ENCODE measurements at places on chromosomes 12 and 14.

GRCh38 chr12:64083285-64084210 is 138.5 kb downstream of the KICS2 start:
- DNase-seq: peak; percentile 96

DNA sequence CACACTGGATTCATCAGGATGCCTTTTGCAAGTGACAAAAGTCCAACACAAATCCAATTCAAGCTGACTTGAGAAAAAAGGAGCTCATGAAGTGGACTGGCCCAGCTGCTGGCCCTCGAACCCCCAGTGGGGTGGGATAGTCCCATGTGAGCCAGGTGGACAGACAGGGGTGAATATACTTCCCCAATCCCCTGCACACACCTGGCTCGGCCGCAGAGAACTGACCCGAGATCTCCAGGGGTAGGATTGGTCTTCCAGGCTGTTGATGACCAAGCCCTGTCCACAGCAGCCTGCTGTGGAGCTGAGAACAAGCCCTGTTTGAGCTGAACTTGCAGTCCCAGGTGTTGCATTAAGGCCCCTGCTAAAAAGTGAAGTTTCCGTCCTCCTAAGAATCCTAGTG is 56.2 kb downstream of the TPCN1 start:
- no peak for DNase-seq

GRCh38 chr12:6927379-6928021 is at the start of gene ATN1:
TSS of gene ATN1 (plus strand) at chr12:6927959. CDS start at chr12:6934002, 6,043 bp downstream.
- DNase-seq: peak; percentile 82

- peak; percentile 14 for DNase-seq
These were observed 223.4 kb upstream of the GARIN2 start for GRCh38 chr14:66965831-66966230.

DNA sequence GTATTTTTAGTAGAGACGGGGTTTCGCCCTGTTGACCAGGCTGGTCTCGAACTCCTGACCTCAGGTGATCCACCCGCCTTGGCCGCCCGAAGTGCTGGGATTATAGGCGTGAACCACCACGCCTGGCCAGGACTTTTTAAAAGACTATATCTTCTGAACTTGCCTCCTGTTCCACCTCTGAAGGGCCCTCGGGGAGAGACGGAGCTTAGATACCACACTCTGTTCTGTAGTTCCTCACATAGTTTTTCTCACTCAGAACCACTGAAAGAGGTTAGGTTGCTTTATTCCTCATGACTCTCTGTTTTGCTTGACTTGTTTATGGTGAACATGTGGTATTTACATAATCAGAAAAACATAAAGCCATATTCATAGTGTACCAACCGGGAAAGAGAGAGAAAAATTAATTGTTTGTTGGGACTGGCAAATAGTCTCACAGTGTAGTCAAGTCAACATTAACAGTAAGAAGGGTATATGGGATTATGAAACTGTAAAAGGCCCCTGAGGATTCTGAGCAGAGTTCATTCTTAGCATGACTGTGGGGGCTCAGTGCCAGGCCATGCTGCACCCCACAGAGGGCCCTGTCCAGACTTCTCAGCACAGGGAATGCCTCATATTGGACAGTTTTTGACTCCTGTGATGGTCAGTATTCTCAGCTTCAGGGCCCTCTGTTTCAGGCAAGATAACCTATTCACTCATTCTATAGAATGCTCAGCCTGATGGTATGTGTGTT is 342.3 kb downstream of the ZFP36L1 start:
- DNase-seq: peak; percentile 47

DNA sequence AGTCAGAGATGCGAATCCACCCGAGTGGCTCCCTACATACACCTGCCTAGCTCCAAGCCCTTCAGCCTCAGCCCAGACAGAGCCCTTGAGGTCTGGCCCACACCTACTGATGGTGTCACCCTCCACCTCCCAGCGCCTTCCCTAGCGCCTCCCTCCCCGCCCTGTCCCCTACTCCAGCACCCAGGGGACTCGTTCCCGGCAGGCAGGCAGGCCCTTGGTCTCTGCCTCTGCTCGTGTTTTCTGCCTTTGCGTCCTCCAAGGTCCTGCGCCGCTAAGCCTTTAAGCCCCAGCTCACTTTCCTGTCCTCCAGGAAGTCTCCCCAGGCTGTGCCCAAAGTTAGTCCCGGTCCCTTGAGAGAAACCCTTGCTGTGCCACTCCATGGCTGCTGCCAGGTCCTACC is 12.7 kb downstream of the INF2 start:
- DNase-seq: no peak

DNA sequence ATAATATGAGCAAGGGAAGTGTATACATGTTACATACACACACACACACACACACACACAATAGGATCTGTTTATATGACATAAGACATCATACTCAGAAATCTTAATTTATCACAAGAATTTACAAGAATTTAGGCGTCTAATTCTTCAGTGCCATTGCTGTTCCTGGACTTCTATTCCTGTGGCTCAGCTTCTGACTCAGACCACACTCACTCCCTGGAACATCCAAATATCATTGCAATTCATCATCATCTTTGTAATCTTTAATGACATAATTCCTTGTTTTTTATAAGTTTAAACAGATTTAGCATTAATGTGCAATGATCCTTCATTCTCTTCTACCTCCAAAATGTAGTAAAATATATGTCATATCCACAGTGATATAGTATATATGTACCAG is 544.2 kb downstream of the FOXG1 start:
- DNase-seq: peak; percentile 79

DNA sequence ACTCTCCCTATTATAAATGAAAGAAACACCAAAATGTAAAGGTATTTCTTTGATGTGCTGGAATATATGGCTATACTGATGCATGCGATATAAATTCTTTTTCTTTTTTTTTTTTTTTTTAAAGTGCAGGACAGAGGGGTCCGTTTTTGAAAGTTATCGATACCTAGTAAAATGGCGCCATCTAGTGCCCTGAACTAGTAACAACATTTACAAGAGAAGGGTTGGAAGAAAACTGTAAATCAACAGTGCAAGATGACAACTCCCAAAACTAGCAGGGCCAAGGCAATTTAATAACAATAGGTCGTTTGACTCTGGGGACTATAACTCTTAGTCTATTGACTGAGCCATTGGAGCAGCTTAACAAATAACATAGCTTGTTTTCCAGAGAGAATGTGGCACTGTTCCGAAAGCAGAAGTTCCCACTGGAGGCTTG is 137.7 kb downstream of the SPTSSA start:
- peak; percentile 64 for DNase-seq

DNA sequence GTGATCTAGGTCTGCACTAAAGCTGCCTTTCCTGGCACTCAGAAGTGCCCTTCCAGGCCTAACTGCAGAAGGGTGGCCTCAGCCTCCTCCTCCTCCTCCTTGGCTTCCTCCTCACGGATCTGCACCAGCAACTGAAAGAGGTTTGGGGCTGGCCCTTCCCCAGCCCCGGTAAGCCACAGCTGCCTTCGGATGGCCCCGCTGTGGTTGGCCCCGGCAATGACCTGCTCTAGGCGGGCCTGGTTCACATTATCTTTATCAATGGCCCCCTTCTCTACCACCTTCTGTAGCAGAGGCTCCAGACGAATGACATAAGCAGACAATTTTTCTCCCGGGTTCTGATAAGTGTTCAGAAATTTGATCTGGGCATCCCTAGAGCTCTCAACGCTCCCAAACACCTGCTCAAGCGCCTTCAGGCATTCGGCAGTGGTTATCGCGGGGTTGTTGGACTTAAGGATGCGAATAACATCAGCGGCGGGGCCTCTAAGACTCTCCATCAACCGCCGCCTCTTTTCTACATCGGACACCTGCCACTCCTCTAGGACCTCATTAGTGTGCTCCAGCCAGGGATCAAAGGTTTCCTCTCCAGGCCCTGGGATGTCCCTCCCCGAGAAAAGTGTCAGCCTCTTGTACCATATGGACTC is 1.5 kb downstream of the PNMA1 start:
- peak; percentile 38 for DNase-seq

DNA sequence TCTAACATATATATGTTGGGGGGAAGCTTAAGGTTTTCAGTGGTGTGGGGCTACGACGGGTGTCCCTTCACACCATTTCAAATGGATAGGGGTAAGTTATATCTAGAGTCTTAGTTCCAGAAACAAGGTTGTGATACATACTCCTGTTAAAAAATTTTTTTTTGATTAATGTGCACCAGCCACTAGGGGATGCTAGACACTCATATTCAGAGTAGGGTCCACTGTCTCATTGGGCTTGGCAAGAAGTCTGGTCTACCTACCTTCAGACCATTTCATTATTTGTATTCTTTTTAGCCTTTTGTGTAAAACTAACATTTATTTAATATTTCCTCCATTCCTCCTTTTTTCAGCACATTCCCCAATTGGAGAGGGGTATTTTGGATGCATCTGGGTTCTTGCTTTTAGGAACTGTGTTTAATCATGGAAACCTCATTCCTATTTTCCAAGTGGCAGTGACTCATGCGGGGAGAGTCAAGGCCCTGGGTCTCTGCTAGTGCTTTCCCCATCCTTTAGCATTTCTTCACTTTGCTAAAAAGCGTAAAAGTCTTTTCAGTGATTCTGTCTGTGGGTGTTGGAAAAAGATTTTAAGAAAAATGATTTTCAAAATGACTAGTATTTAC is 33.4 kb downstream of the ANO4 start:
- peak; percentile 65 for DNase-seq

- DNase-seq: peak; percentile 98
These were observed at the start of gene KMT2D for GRCh38 chr12:49060237-49061156. TSS of gene KMT2D (minus strand) at chr12:49060794. CDS start at chr12:49055324, 5,470 bp downstream.

DNA sequence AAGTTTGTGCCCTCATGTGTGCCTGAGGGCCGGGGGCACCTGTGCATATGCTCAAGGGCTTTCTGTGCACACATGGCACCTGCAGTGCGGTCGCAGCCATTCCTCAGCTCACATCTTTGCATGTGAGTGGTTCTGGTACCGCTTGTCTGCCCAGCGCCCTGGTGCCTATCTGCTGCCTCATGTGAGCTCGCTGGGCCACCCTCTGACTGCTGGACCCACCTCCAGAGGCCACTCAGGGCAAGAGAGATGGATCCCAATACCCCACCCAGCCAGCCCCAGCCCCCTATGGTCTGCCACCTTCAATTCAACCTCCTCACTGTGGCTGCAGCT is 5.4 kb upstream of the AMN start:
- DNase-seq: no peak

DNA sequence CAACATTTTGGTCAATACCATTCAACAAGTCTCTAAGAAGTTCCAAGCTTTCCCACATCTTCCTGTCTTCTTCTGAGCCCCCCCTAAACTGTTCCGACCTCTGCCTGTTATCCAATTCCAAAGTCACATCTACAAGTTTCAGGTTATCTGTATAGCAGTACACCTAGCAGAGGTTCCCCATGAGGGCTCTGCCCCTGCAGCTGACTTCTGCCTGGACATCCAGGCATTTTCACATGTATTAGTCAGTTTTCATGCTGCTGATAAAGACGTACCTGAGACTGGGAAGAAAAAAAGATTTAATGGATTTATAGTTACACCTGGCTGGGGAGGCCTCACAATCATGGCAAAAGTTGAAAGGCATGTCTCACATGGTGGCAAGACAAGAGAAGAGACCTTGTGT is 10.2 kb upstream of the PLA2G1B start:
- DNase-seq: no peak

GRCh38 chr12:57146092-57146491 is 1.3 kb downstream of the LRP1-AS start:
- peak; percentile 57 for DNase-seq

GRCh38 chr12:47941871-47942613 is 21.4 kb upstream of the TMEM106C start:
- peak; percentile 11 for DNase-seq

DNA sequence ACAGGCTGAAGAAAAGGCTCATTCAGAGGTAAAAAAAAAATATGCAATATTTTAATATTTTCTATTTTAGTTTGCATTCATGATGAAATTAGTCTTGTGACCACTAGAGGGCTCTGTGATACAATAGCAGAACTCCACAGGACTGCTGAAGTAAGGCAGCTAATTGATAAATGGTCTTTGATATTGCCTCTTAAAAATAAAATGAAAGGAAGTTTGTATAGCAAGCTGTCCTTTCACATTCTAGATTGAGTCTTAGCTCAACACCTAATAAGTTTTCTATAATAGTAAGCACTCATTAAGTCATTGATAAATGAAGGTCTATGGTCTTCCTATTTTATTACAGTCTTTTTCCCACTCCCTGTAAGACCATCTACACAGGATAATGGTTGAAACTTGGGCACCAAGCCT is 315.7 kb downstream of the NAV3 start:
- DNase-seq: peak; percentile 77

DNA sequence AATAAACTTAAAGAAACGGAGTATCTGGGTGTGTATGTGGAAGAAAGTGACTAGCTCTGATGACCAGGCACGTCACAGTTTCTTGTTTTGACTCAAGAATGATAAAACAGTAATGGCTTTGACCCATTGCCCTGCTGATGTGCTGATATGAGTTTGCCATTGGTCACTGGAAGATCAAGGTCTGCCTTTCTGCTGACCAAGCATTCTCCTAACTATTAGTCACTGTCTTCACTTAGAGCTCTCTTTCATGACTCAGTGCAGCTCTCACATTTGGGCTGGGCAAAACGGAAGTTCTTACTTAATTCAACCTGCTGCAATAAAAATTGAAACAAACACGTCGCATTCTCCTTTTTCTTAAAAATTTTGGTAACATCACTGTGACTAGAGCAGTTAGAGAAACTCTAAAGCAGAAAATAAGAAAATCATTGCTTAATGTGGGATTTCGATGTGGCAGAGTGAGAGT is 366.7 kb downstream of the BTG1 start:
- peak; percentile 93 for DNase-seq

DNA sequence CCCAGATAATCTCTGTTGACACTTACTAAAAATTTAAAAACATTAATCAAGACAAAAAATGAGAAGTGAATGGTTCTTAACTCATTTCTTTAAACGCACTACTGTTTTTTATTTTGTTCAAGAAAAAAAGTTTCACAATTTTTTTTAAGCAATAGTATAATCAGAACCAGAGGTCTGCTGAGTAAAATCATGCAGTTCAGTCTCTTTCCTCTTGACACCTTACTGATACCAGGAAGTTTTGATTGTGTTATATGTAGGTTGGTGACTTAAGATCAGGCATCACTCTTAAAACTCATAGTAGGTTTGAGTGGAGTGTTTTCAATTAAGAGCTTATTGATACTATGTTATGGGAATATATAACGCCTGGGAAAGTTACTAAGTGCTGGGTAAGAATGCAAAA is 121.4 kb downstream of the TRMT5 start:
- DNase-seq: no peak

DNA sequence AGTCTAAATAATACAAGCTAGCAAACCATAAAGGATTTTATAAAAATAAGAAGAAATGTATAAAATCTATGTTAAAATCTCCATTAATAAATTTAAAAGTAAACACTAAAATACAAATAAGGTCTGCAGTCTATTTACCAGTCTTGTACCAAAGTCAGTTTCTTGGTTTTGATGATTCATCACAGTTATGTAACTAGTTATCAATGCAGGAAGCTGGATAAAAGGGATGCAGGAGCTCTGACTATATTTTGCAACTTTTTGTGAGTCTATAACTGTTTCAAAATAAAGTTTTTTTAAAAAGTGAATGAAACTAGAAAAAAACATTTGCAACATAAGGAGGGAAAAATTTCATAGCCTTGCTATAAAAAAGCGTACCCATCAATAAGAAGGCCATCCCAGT is 151.5 kb downstream of the DERA start:
- peak; percentile 61 for DNase-seq

GRCh38 chr14:24883576-24883975 is 166.4 kb downstream of the STXBP6 start:
- no peak for DNase-seq

Data from choroid plexus epithelial cell (primary cell).